ENCODE measurements at places on chromosomes 1 and 21. TPM values are rescaled to one million over a fixed set of nuclear protein-coding genes. Genes with fewer than 3 reads are reported as not detected.

ALX3 gene
- not detected for total RNA-seq

LAMB3 gene
- total RNA-seq = 1.3 TPM

SLC25A44 gene
- 16.2 TPM for total RNA-seq

DNAI4 gene
- total RNA-seq = 2.9 TPM

CYP4A22 gene
- 0.07 TPM for total RNA-seq

LCE3E gene
- total RNA-seq = not detected

ACOT11 gene
- 0.89 TPM for total RNA-seq

- H3K4me1 ChIP-seq = peaks cover 31% of the 10 kb centered on the region
- H3K36me3 ChIP-seq = peaks cover 52% of the 10 kb centered on the region
- DNase-seq = no peak
- peak overlapping the region; percentile 70 for H3K27ac ChIP-seq
Observed at GRCh38 chr1:109917051-109917767, 6.6 kb downstream of the CSF1 start.

DNA sequence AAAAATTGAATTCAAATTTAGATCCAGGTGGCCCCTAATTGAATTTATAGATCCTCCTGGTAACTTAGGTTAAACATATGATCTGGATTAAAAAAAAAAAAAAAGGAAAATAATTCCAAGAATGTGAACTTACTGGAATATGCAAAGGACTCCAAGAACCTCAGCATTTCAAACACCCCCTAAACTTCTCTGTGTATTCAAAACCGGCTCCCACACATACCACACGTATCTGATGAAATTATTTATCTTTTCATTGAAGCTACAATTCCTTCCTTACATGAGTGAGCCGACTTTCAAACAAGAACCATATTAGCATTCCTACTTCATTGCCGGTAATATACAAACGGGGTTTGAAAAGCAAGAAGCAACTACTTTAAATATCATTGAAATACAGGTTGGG lies 61.4 kb upstream of the FMN2 start:
- no peaks in the 10 kb centered on the region for H3K36me3 ChIP-seq
- H3K27ac ChIP-seq = no peak overlapping the region
- no peaks in the 10 kb centered on the region for H3K27me3 ChIP-seq
- no peaks in the 10 kb centered on the region for H3K4me1 ChIP-seq
- no peak overlapping the region for H3K4me3 ChIP-seq

- no peak for DNase-seq
- no peaks in the 10 kb centered on the region for H3K36me3 ChIP-seq
- no peaks in the 10 kb centered on the region for H3K27me3 ChIP-seq
- no peak overlapping the region for H3K27ac ChIP-seq
Observed at GRCh38 chr1:226942392-226942791, 2.3 kb downstream of the COQ8A start.

GRCh38 chr21:41707960-41708330 lies 58.9 kb downstream of the RIPK4 start:
- no peak overlapping the region for H3K27ac ChIP-seq
- peaks cover 27% of the 10 kb centered on the region for H3K27me3 ChIP-seq
- H3K4me3 ChIP-seq = no peak overlapping the region
- DNase-seq = no peak

GRCh38 chr1:229034342-229034741 lies 236.6 kb upstream of the RAB4A start:
- H3K27ac ChIP-seq = no peak overlapping the region
- H3K36me3 ChIP-seq = no peaks in the 10 kb centered on the region
- H3K27me3 ChIP-seq = peaks cover 17% of the 10 kb centered on the region
- no peak for DNase-seq

DNA sequence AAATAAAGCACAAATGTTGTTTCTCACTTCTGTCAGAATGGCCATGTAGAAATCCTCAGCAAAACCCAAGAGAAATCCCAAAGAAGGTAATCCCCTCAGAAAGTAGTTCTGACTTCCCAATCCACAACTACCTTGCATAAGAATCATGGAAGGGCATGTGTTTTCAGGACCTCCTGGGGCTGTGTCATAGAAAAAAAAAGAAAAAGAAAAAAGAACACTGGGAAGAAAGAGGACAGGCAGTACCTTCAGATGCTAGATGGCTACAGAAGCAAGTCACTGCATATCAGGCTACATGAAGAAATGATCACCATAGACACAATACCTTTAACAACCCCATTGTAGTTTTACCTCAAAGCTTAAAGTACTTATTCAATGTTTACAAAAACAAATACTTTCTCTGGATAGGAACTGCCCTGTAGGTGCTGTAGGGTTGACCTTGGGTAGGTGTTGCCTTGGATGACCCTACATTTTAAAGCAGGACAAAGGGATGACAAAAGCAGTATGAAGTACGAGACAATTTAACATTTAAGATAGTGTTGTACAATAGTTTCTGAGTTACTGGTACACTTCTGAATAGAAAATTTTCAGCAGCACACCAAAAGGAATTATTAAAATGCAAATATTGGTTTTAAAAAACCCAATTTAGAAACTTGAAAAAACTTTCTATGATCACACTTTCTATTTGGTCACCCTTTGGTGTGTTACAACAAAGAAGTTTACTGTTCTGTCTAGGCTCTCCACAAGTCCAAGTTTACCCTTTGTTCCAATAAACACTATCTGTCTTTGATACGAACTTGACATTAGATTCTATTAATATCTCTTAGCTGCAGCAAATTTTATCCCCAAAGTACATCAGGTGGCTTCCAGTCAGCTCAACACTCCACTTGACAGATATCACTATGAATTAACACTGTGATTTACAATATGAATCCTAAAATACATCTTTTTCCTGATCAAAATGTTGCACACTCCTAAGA lies 5.0 kb downstream of the TRIT1 start:
- H3K4me1 ChIP-seq = peaks cover 13% of the 10 kb centered on the region
- DNase-seq = no peak
- H3K4me3 ChIP-seq = no peak overlapping the region
- H3K27ac ChIP-seq = no peak overlapping the region

DNA sequence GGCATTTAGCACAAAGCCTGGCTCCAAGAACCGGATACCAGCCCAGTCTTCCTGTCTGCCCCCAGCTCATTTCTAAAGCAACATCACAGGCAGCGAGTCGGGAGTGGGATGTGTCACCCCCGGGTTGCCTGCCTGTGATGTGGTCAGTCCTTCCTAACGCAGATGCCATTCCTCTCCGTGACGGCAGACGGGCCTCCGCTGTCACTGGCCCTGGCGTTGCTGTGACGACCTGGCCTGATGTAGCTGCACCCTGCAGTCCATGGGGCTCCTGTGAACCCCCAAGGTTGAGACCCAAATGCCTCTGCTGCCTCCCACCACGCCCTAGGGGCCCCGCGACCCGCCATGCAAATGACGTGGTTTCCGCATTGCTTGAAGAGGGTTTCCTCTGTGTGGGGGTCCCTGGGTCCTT lies 12.3 kb downstream of the TNFRSF1B start:
- H3K36me3 ChIP-seq = peaks cover 21% of the 10 kb centered on the region
- H3K4me3 ChIP-seq = no peak overlapping the region
- H3K27me3 ChIP-seq = no peaks in the 10 kb centered on the region
- DNase-seq = no peak
- H3K4me1 ChIP-seq = peaks cover 42% of the 10 kb centered on the region

DNA sequence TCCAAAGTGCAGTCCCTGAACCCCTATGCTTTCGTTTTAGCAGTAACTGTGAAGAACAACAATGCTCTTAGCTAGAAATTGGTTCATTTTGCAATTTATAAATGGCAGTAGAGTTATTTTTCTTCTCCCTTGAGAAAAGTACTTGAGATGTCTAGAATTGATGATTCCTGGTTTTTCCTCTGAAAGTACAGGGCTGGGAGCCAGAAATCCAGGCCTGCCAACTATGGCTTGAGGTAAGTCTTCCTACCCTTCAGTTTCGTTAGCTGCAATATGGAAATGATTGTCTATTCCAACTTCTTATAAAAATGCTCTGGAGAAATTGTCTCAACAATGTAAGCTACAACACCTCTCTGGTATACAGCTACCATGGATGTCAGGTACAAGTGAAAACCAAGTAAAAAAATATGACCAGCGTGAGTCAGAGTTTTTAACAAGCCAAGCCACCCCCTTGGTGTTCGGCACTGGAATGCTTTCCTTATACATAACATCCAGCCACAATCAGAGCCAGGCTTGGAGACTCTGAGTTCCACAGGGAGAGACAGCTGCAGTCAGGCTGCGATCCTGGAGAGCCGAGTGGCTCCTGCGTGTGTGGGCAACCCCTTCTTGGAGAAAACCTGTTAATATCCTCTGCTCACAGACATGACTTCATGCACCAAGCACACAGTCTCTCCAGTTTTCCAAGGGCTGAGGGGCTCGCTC lies 22.0 kb downstream of the TSPAN2 start:
- no peak for DNase-seq
- H3K4me3 ChIP-seq = no peak overlapping the region
- H3K36me3 ChIP-seq = no peaks in the 10 kb centered on the region
- H3K4me1 ChIP-seq = no peaks in the 10 kb centered on the region

DNA sequence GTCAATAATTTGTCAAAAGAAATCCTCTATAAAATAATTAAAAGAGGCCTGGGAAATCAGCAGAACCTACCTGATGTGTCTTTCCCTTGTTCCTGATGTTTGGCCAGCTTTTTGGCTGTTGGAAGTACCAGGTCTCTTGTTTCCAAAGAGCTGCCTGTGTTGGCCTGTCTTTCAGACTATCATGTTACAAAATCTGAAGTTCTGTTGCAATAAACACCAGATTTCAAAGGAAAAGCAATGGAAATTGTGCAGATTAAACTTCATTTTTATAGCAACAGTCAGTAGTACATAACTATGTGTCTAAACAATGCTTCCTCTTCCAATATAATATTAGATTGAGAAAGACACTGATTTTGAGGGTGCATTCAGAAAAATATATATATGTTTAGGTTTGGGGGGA lies 647.2 kb upstream of the CXADR start:
- no peak for DNase-seq
- H3K36me3 ChIP-seq = no peaks in the 10 kb centered on the region
- no peak overlapping the region for H3K4me3 ChIP-seq
- no peak overlapping the region for H3K27ac ChIP-seq
- H3K4me1 ChIP-seq = no peaks in the 10 kb centered on the region

GRCh38 chr21:40699366-40699765 lies 147.6 kb downstream of the DSCAM start:
- no peaks in the 10 kb centered on the region for H3K4me1 ChIP-seq
- H3K4me3 ChIP-seq = no peak overlapping the region
- no peak overlapping the region for H3K27ac ChIP-seq
- H3K36me3 ChIP-seq = no peaks in the 10 kb centered on the region

DNA sequence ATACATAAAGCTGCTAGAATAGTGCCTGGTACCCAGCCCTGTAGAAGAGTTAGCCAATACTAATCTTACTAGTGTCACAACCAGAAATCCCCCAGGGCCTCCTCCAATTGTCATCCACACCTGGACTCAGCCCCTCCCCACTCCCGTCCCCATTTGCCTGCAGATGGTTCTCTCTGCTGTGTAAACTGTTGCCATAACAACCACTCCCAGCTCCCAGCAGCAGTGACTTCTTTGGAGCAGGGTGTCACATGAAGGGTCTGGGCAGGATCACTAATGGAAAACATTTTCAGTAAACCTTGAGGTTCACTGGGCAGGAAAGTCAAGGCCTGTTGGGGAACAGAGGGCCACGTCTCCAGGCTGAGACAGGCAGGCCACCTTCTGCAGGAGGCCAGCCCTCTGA lies 126.0 kb upstream of the IPO9 start:
- peaks cover 20% of the 10 kb centered on the region for H3K4me1 ChIP-seq
- H3K27me3 ChIP-seq = no peaks in the 10 kb centered on the region
- no peak overlapping the region for H3K27ac ChIP-seq
- H3K36me3 ChIP-seq = no peaks in the 10 kb centered on the region
- no peak overlapping the region for H3K4me3 ChIP-seq
- DNase-seq = peak; percentile 39

DNA sequence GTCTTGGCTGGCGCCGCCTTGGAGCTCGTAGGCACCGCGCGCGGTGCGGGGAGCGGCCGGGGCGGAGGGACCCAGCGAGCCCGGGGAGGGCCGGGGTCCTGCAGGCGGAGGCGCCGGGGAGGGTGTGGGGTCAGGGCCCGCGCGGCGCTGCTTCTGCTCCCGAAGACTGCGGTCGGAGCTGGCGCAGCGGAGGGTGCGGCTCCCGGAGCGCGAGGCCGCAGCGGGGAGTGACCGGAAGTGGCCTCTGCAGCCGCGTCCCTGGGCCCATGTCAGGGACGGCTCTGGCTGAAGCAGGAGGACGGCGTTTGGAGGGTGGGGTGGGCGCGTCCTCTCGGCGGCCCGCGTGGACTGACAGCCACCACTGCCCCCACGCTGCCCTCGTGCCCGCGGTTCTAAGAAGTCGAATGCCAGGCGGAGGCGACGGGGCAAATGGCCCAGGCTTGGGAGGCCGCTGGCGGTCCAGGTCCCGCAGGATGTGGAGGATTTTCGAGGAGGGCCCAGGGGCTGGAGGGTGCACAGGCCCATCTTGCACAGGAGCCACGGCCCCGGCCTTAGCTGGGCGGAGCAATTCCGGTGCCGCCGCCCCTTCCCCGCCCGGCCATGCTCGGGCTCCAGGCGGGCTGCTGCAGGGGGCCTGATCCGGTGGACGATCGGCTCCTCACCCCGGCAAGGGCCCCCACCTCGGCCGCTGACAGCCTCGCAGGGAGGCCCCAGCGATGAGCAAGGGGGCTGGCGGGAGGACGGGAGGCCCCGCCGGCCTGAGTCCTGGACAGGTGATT lies 7.7 kb upstream of the ZNF669 start:
- peak overlapping the region; percentile 82 for H3K27ac ChIP-seq
- H3K4me1 ChIP-seq = peaks cover 4% of the 10 kb centered on the region
- peak; percentile 84 for DNase-seq
- peak overlapping the region; percentile 68 for H3K4me3 ChIP-seq
- H3K36me3 ChIP-seq = no peaks in the 10 kb centered on the region
- H3K27me3 ChIP-seq = no peaks in the 10 kb centered on the region

- no peaks in the 10 kb centered on the region for H3K27me3 ChIP-seq
- H3K36me3 ChIP-seq = no peaks in the 10 kb centered on the region
- H3K27ac ChIP-seq = no peak overlapping the region
- H3K4me1 ChIP-seq = no peaks in the 10 kb centered on the region
- no peak for DNase-seq
- H3K4me3 ChIP-seq = no peak overlapping the region
Observed at GRCh38 chr1:238653693-238654321, 732.6 kb upstream of the CHRM3 start.

DNA sequence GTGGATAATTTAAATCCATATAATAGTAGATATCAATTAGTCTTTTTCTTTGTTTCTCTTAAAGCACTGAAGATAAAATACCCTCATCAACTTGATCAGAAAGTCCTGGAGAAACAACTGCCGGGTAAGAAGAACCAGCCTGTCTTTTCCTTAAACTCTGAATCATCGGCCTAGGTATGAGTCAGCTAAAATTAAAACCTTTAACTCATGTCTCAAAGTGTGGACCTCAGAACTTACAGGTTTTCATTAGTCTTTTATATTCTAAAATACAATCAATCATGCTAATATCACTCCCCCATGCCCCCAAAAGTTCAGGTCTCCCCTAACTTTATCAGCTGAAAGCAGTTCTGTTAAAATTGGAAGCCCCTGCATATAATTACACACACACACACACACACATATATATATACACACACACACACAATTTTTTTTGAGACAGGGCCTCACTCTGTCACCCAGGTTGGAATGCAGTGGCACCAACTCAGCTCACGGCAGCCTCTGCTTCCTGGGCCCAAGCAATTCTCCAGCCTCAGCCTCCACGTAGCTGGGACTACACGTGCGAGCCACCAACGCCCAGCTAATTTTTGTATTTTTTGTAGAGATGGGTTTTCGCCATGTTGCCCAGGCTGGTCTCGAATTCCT lies 61.3 kb downstream of the B3GALNT2 start:
- peaks cover 10% of the 10 kb centered on the region for H3K4me1 ChIP-seq
- peak overlapping the region; percentile 81 for H3K27ac ChIP-seq
- H3K4me3 ChIP-seq = no peak overlapping the region
- DNase-seq = peak; percentile 71
- H3K36me3 ChIP-seq = peaks cover 78% of the 10 kb centered on the region

GRCh38 chr1:222299524-222299923 lies 248.4 kb downstream of the HHIPL2 start:
- H3K4me3 ChIP-seq = no peak overlapping the region
- H3K36me3 ChIP-seq = no peaks in the 10 kb centered on the region
- no peak for DNase-seq
- no peak overlapping the region for H3K27ac ChIP-seq
- H3K27me3 ChIP-seq = no peaks in the 10 kb centered on the region
- H3K4me1 ChIP-seq = no peaks in the 10 kb centered on the region
